ENCODE measurements at places on chromosomes 16 and 17.

GRCh38 chr16:79885320-79885719 lies 284.8 kb upstream of the MAF start:
- peak; percentile 14 for DNase-seq
- H3K36me3 ChIP-seq = no peaks in the 10 kb centered on the region
- no peaks in the 10 kb centered on the region for H3K27me3 ChIP-seq
- no peak overlapping the region for H3K4me3 ChIP-seq
- H3K4me1 ChIP-seq = no peaks in the 10 kb centered on the region
- H3K27ac ChIP-seq = no peak overlapping the region

DNA sequence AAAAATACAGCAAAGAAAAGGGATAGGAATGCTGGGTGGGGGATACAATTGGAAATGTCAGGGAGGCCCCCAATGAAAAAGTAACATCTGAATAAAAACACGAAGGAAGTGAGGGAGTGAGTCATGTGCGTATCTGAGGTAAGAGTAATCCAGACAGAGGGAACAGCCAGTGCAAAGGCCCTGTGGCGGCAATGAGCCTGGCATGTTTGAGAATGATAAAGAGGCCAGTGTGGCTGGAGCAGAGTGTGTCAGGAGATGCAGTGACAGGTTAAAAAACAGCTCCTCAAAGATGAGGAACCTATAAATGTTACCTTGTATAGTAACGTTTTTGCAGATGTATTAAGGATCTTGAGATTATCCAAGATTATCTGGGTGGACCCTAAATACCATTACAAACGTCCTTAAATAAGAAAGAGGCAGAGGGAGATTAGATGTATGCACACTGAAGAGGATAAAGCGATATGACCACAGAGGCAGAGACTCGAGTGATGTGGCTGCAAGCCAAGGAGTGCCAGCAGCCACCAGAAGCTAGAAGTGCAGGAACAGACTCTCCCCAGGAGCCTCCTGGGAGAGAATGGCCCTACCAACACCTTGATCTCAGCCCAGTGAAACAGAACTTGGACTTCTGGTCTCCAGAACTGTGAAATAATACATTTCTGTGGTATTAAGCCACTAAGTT lies 17.8 kb upstream of the SLC35B1 start:
- DNase-seq = no peak
- no peaks in the 10 kb centered on the region for H3K27me3 ChIP-seq
- H3K36me3 ChIP-seq = peaks cover 10% of the 10 kb centered on the region
- no peak overlapping the region for H3K27ac ChIP-seq
- no peaks in the 10 kb centered on the region for H3K4me1 ChIP-seq

GRCh38 chr17:17080781-17081180 lies 38.5 kb downstream of the MPRIP start:
- no peaks in the 10 kb centered on the region for H3K27me3 ChIP-seq
- no peak overlapping the region for H3K4me3 ChIP-seq
- DNase-seq = no peak
- peak overlapping the region; percentile 65 for H3K27ac ChIP-seq
- H3K36me3 ChIP-seq = peaks cover 7% of the 10 kb centered on the region
- H3K4me1 ChIP-seq = peaks cover 40% of the 10 kb centered on the region

GRCh38 chr16:2295056-2295798 lies 27.3 kb upstream of the RNPS1 start:
- H3K27ac ChIP-seq = no peak overlapping the region
- no peaks in the 10 kb centered on the region for H3K4me1 ChIP-seq
- no peaks in the 10 kb centered on the region for H3K27me3 ChIP-seq
- DNase-seq = peak; percentile 20

GRCh38 chr16:71344315-71344905 lies 14.1 kb upstream of the CALB2 start:
- H3K27me3 ChIP-seq = no peaks in the 10 kb centered on the region
- H3K36me3 ChIP-seq = no peaks in the 10 kb centered on the region
- H3K4me1 ChIP-seq = no peaks in the 10 kb centered on the region
- DNase-seq = no peak
- H3K4me3 ChIP-seq = no peak overlapping the region
- no peak overlapping the region for H3K27ac ChIP-seq

GRCh38 chr16:87540072-87540896 lies 47.5 kb upstream of the ZCCHC14 start:
- H3K4me1 ChIP-seq = peaks cover 6% of the 10 kb centered on the region
- no peaks in the 10 kb centered on the region for H3K27me3 ChIP-seq
- H3K27ac ChIP-seq = no peak overlapping the region
- H3K4me3 ChIP-seq = no peak overlapping the region
- no peak for DNase-seq
